ENCODE measurements at places on chromosomes 4 and X.
A peak's percentile ranks its signal among the peaks of the same experiment; 100 is the strongest.

DNA sequence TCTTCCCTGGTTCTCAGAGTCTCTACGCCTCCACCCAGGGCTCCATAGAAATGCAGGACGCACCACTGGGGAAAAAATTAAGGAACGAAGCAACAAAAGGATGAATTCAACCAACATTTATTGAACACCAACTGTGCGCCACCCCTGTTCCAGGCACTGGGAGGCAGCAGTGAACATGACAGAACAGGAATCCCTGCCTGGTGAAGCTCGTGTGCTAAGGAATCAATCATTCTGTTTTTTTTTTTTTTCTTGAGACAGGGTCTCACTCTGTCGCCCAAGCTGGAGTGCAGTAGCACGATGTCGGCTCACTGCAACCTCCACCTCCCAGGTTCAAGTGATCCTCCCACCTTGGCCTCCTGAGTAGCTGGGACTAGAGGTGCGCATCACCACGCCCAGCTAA is 1.9 kb upstream of the FTSJ1 start:
- no peak for DNase-seq

DNA sequence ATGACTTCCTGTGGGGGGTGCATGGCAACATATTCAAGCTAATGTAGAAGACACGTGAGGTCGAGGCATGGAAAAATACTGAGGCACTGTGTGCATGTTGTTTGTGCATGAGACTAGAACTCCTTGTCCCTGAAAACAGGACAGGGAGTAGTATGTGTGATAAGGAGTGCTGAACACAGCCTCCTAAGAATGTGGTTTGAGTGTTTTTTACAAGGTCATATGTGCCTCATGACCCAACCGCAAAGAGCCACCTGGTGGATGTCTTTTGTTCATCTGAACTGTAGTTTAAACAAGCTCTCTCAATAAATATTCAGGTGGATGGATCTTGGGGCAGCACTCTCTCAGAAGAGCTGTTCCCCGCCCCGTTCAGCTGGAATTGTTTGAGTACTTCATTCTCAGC is 226.6 kb downstream of the NLGN4X start:
- no peak for DNase-seq

DNA sequence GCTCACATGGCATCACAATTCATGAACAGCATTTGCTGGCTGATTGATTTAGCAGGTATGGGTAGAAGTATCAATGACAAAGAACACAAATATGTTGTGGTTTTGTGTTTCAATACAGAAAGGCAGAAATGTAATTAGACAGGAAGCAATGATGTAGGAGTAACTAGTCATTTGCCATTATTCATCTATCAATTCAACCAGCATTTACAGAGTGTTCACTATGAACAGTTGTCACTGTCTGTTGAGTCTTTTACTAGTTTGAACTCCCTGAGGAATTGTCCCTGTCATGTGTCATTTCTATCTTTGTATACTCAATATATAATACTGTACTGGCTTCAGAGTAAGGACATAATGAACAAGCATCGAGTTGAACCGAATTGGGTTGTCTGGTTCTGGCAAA is 51.5 kb upstream of the ARHGAP24 start:
- DNase-seq: no peak

- DNase-seq: no peak
Measured at GRCh38 chr4:173420324-173420752, 21.4 kb upstream of the SCRG1 start.

DNA sequence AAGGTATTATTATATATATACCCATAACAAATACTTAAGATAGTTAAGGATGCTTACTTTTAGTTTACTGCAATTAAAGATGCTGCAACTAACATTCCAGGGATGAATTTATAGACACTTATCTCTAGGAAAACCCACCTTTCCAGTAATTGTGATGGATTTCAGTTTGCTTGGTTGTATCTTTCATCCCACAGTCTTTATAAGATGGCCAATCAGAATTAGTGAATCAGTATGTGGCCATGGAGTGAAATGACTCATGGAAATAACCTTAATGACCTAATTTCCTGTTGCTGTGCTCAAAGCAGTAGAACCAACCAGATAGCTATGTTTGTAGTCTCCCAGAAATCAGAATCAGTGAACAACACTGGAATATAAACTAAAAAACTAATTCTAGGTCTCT is 26.4 kb downstream of the MOSPD2 start:
- peak; percentile 39 for DNase-seq

GRCh38 chrX:129472116-129472515 is 51.2 kb downstream of the SMARCA1 start:
- no peak for DNase-seq

Measured in RCC 7860 (cell line).